ENCODE measurements at places on chromosomes 5 and 9.
A peak's percentile ranks its signal among the peaks of the same experiment; 100 is the strongest.

DNA sequence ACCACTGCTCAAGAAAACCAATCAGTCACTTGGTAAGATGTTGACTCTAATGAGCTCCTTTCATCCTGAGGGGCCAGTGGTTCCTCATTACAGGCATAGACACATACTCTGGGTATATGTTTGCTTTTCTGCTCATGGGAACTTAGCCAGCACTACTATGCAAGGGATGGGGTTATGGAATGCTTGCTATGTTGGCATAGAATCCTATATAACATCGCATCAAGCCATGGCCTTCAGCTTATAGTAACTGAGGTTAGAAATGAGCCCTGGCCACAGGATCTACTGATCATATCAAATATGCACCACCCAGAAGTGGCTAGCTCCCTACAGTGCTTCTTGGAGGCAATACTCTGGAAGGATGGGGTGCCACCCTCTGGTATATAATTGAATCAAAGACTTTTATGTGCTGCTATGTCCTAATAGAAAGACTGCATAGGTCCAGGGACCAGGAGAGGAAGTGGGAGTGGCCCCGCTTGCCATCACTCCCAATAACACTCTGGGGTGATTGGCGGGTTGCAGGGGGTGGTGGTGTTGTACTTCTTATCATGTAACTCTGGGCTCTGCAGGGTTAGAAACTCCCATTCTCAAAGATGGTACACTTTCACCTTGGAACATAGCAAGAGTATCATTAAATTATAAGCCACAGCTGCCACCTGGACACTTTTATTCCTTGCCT lies 70.3 kb downstream of the ZNF366 start:
- DNase-seq: peak; percentile 78

DNA sequence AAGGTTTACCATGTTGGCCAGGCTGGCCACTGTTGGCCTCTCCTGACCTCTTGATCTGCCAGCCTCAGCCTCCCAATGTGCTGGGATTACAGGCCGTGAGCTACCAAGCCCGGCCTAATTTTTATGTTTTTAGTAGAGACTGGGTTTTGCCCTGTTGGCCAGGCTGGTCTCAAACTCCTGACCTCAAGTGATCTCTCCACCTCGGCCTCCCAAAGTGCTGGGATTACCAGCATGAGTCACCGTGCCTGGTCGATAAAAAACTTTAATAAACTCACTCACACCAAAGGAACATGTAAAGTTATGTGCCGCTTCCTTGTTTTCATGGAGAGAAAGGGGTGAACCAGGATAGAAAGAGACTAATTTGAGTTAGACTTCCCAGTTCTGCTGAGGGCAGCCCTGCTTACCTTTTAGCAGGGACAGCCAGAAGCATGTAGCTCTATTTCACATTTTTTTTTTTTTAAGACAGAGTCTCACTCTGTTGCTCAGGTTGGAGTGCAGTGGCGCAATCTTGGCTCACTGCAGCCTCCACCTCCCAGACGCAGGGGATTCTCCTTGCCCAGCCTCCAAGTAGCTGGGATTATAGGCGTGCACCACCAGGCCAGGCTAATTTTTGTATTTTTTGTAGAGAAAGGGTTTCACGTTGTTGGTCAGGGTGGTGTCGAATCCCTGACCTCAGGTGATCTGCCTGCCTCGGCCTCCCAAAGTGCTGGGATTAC lies 11.4 kb upstream of the HAUS6 start:
- DNase-seq: no peak

DNA sequence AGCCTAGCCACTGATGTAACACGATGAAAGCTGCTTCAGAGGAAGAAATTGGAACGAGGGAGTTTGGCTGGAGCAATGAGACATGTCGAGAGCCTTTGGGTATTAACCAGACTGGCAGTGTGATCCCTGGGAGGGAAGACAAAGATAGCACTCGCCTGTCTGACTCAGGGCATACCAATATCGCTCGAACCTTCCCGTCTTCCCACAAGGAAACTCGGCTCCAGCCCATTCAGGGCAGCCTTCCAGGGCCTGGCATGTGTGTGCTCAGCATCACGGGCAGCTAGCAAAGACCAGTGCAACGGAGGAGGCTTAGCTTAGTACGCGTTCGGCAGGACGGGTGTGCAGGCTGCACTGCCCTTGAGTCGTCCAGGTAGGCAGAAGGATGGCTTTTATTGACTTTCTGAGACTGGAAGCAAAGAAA lies 356.9 kb upstream of the WWC1 start:
- DNase-seq: peak; percentile 83

DNA sequence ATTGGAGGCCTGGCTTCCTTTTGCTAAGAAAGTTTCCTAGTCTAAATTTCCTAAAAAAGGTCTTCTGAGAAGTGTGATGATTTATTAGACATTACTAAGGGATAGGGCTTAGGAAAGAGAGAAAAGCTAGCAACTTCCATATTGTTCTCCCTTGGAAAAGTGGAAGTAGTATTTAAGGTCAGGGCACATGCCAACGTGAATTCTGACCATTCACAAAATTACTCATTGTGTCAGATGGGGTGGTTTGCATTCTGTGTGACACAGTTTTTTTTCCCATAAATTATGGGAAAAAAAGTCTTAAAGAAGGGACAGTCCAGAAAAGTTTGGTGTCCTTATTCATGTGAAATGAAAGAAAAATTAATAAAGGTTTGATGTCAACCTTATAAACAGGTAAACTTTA lies 110.0 kb upstream of the ARRDC3 start:
- DNase-seq: no peak

DNA sequence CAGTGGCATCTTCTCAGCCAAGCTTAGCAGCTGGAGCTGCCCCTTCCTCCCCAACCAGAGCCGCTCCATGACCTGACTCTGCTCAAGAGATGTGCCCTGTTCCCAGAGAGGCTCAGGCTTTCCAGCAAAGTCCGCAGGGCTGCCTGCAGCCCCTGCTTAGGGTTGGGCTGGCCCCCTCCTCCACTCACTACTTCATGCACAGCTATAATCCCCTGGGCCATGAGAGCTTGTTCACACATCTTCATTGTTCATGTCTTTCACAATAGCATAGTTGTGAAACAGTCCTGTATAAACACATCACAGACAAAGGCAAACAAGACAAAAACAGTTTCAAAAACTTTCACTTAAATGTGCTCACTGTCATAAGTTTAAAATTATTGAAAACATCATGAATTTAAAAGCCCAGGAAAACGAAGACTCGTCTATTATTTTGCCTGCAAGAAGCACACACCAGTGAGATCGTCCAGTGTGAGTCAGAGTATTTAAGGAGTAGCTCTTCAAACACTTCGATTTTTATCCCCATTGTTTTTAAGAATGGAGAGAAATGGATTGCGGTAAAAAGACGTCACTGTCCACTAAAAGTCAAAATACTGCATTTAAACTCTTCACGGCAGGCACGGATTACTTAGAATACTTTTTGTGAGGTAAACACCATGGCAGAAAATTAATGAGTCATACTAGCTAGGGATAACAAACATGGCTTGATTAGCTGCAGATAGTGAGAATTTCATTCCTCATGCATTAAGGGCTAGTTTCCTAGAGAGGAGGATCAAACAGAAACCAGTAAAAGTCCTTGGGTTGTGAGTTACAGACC lies 40.7 kb upstream of the S1PR3 start:
- DNase-seq: peak; percentile 37

DNA sequence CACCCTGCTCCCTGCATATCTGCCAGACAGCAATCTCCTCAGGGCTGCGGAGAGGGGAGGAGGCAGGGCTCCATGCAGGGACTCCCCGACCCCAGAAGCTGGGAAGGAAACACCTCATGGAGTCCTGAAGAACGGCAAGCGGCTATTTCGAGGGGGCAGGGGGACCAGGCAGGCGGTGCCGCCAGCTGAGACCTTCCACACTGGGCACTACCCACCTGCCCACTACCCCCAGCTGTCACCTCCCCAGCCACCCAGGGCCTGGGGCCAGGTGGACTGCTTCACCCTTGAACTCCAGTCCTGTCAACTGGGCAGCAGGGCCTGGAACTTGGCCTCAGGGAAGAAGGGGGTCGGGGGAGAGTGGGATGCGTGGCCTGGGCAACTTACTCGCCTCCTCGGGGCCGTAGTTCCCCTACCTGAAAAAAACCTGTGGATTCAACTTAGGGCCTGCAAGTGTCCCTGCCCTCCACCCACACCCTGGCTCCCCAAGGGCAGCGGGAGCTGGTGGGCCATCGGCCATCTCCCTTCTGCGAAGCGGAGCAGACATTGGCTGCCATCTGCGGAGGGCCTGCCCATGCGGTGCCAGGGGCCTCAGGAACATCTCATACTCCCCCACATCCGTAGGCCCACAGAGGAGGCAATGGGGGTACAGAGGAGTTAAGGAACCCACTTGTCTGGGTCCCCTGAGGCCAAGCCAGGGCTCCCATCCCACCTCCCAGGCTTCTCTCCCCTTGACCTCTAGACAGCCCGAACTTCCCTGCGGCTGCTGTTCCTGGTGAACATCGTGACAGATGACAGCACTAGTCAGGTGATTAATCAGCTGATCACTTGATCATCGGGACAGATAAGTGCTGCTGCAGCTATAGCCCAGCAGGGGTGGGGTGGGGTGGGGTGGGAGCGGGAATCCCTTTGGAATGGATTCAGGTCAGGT lies 18.5 kb upstream of the RALGDS start:
- DNase-seq: no peak

DNA sequence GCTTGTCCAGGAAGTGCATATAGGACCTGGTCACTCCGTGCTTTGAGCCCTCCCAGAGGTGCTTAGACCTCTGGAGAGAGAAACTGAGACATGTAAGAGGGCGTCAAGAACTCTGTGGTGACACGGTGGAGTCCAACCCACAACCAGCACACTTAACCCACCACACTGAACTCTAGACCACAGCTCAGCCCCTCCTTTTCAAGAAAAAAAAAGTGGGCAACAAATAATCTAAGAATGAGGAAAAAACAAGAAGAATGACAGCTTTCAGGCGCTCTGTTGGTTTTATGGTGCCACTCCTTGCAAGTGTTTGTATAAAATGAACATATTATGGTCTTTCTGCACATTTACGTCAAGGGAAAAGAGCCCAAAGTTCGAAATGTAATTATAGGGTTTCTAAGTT lies 50.2 kb upstream of the SNAPC3 start:
- no peak for DNase-seq

- no peak for DNase-seq
These were observed 47.7 kb downstream of the FTMT start for GRCh38 chr5:121899346-121899745.

DNA sequence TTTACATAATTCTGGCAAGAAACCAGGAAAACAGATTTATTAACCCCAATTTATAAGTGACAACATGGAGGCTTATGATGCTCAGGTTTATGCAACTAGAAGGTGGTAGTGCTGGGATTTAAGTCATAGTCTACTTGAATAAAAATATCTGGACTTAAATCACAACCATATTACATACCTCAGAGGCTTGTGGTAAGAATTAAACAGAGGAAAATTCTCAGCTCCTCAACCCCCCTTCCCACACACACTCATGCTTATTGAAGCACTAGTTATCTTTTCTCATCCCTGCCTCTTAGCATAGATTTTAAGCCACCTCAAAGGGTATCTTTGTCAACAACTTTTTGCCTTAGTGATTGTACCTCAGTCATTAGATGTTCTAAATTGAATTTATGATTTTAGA lies 731.0 kb downstream of the PRELID2 start:
- peak; percentile 17 for DNase-seq

- DNase-seq: peak; percentile 39
These were observed 8.5 kb downstream of the NEK6 start for GRCh38 chr9:124266139-124266825.

DNA sequence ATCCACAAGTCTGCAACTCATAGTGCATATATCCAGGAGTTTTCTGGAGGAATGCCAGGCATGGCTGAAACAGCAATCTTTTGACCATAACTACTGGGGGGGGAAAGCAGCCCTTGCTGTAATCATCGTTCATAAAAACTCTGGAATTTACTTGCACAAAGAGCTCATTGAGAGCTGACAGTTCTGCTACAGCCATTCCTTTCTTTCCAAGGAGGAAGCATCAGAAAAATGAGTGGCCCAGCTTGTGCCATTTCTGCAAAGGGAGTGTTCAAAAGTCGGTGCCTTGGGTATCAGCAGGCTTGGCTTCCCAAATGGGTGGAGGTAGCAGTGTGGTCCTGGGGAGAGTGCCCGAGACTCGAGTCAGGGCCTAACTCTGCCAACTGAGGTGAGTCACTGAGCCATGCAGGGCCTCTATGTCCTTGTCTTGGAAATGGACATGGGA lies 101.5 kb downstream of the GCNT1 start:
- peak; percentile 88 for DNase-seq

- peak; percentile 95 for DNase-seq
These were observed 64.7 kb downstream of the FGF1 start for GRCh38 chr5:142621227-142621626.

DNA sequence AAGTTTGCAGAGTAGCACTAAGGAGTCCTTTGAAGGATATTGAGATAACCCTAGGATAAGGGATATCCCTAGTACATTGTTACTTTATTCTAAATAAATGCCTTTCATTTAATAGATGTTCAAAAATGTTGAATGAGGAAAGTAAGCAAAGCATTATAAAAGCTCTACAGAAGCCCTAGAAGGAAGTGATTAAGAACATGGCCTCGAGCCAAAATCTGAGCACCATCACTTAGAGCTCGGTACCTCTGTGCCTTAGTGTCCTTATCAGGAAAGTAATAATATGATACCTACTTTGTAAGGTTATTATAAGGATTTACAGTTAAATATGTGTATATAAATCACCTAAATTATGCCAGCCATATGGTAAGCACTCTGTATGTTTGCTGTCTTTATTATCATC lies 242.6 kb downstream of the KIAA0825 start:
- DNase-seq: peak; percentile 16

DNA sequence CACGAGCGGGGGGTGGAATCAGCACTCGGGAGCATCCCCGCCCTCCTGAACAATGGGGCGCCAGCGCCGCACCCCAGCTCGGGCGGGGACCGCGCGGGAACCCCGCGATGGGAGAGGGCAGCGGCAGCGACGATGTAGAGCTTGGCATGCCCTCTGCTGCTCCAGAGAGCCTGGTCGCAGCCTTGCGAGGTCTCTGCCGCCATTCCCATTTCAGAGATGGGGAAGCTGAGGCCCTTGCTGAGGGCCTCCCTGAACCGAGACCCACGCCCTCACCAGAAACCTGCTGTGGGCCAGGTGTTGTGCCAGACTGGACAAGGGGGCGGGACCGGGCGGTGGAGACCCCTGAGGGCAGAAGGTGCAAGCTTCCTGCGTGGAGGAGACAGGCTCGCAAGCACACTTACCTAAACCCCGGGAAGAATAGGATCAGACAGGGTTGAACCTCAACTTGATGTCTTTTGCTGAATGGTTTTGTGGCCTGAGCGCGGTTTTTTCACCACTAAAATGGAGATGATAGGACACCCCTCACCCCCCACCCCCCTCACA lies 647 bp upstream of the MEGF9 start:
- DNase-seq: no peak

- peak; percentile 79 for DNase-seq
These were observed 211.5 kb downstream of the PAPPA start for GRCh38 chr9:116365056-116365471.

GRCh38 chr5:78317515-78317914 lies 23.0 kb upstream of the AP3B1 start:
- DNase-seq: no peak

GRCh38 chr9:116800885-116801284 lies 113.8 kb downstream of the TRIM32 start:
- no peak for DNase-seq

GRCh38 chr5:161686149-161686548 lies 628 bp downstream of the GABRA6 start:
- DNase-seq: no peak
